ENCODE measurements at places on chromosomes 11 and 22. TPM values are rescaled to one million over a fixed set of nuclear protein-coding genes. Genes with fewer than 3 reads are reported as not detected.

KDELR3 gene
- 19.7 TPM for total RNA-seq

TMEM223 gene
- 19.9 TPM for total RNA-seq

DEFB131B gene
- not detected for total RNA-seq

APOL1 gene
- 25.3 TPM for total RNA-seq

ELF5 gene
- total RNA-seq = not detected

HORMAD2 gene
- total RNA-seq = not detected

SLC35F2 gene
- total RNA-seq = 4.4 TPM

GLB1L2 gene
- total RNA-seq = 9.5 TPM

POU2F3 gene
- 0.46 TPM for total RNA-seq

SLC22A9 gene
- total RNA-seq = not detected

OR51B5 gene
- not detected for total RNA-seq

BIRC3 gene
- total RNA-seq = 15.9 TPM

LGR4 gene
- 34.4 TPM for total RNA-seq

FDXACB1 gene
- total RNA-seq = 1.0 TPM

CBLIF gene
- total RNA-seq = not detected

IGSF9B gene
- 58.5 TPM for total RNA-seq

PIH1D2 gene
- total RNA-seq = 3.2 TPM

CARD16 gene
- total RNA-seq = 3.0 TPM

DTX4 gene
- total RNA-seq = 2.0 TPM

CST6 gene
- not detected for total RNA-seq

DBX1 gene
- not detected for total RNA-seq

ALX4 gene
- 0.31 TPM for total RNA-seq

TCN1 gene
- 23.8 TPM for total RNA-seq

ABCC8 gene
- 1.9 TPM for total RNA-seq

TRIM51 gene
- total RNA-seq = not detected

OR5M3 gene
- not detected for total RNA-seq

TEX12 gene
- total RNA-seq = not detected

PDE3B gene
- 21.8 TPM for total RNA-seq

IGF2 gene
- total RNA-seq = 49.5 TPM

FDX1 gene
- 17.5 TPM for total RNA-seq

SORL1 gene
- 7.1 TPM for total RNA-seq

MIOX gene
- total RNA-seq = not detected

Data from gastroesophageal sphincter (tissue), 4 donors.